CD4-positive, CD25-positive, alpha-beta regulatory T cell (primary cell): ENCODE measurements at places on chromosomes 12 and 14. TPM values are rescaled to one million over a fixed set of nuclear protein-coding genes. Genes with fewer than 3 reads are reported as not detected.

TAS2R14 gene
- 0.26 TPM for polyA plus RNA-seq

MOAP1 gene
- 66.4 TPM for polyA plus RNA-seq

SLC38A4 gene
- not detected for polyA plus RNA-seq

FERMT2 gene
- not detected for polyA plus RNA-seq

CFAP251 gene
- polyA plus RNA-seq: not detected

DPPA3 gene
- not detected for polyA plus RNA-seq

GALNT16 gene
- not detected for polyA plus RNA-seq

- no peak for DNase-seq
Measured at GRCh38 chr12:132188451-132188901, 44.2 kb downstream of the NOC4L start.

- no peak for DNase-seq
Measured at GRCh38 chr14:68807148-68807600, 14.3 kb upstream of the ZFP36L1 start.

DNA sequence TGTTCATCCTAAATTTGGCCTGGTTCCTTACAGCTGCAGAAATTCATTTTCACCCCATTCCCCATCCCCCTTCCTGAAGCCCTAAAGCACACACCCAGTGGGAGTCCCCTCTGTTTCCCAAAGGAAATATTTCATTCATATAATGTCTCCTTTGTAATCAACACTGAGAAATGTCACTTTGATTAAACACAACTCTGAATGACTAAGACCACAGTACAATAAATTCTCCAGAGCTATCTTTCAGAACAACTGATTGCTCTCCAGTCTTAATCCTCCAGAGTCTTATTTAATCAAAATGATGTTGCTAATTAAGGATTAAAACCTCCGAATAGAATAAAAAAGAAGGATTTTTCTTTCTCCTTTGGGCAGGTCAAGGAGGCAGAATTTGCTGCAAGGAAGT, 6.4 kb downstream of the SLC15A5 start:
- DNase-seq: no peak

- DNase-seq: no peak
Measured at GRCh38 chr12:34402899-34403705, 380.8 kb downstream of the ALG10 start.

DNA sequence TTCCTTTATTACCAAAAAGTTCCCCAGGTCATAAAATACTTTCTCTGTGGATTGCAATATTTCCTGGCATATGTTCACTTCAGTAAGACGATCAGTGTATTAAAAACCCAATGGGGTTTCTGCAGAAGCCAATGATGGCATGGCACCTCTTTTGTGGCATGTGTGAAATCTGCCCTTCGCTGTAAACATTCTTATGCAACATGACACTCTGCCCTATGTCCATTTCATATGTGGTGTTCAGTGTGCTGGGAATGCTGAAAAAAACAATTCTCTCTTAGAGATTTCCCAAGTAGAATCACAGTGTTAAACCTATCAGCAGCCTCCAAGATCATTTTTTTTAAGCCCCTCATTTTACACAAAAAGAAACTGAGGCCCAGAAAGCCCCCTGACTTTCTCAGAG, 2.3 kb upstream of the MYBPC1 start:
- DNase-seq: no peak

GRCh38 chr12:51811203-51812202, 37.0 kb downstream of the FIGNL2 start:
- no peak for DNase-seq

- no peak for DNase-seq
Measured at GRCh38 chr12:11798856-11799501, 149.5 kb downstream of the ETV6 start.

DNA sequence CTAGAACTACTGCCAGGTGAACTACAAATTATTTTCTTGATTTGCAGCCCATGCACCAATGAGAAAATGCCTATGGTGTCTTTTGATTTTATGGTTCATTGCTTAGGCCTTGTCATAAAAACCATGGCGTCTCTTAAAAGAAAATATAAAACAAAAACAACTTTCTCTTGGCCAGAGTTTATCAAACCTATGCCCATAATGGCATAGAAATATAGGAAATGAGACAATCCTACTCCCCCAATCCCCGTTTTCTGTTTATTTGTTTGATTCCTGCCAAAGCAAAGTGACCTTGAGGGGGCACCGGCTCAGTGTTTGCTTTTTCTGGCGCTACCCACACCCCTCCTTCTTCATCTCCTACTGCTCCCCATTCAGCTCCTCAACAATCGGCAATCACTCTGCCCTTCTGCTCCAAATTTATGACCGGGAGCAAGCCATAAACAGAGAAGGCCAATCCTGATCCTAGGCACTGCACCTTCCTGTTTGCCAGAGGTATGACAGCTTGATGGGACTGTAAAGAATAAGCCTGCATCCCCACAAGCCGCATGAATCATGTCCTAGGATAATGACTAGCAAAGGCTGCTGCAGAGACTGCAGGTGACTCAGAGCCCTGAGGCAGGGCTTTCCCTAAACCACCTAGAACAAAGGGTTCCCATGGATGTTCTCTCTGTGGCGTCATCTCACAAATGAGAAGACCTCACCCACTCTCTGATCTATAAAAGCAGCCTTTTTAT, 874.9 kb downstream of the NRXN3 start:
- DNase-seq: no peak

DNA sequence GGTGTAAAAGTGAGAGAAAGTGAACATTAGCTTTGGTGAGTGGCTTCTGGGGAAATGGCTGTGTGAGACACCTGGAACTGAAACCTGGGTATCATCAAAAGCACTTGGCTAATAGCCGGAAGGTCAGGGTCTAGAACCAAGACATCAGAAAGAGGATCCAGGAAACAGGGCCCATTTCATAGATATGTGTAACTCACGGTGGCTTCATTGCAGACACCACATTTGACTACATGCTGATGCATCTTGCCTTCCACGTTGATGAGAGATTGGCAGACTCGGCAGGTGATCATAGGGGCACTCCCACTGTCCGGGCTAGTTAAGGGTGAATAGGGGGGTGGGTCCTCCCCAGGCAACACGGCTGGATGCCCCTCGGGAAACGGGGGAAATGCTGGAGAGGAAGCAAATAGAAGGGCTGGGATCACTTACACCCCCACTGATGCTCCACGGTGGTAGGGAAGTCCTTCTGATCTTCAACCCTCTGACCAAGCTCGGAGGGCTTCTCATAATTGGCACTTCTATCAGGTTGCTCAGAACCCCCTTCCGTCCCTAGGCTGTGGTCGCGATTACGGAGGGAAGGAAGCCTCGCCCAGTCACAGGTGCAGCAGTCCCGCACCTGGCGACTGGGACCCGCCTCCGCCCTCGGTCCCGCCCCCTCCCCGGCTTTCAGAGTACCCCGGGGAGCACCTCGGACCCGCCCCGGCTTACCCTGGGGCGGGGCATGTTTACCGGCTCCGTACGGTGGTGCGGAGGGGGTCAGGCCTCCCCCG, 593 bp downstream of the PIP4P1 start:
- DNase-seq: peak; percentile 78

GRCh38 chr14:72876005-72876709, 17.7 kb downstream of the DPF3 start:
- DNase-seq: no peak
